M059J (cell line): ENCODE measurements at places on chromosomes 1 and 21.
A peak's percentile ranks its signal among the peaks of the same experiment; 100 is the strongest.

- DNase-seq = peak; percentile 68
These were observed 19.4 kb downstream of the PLEKHM2 start for GRCh38 chr1:15703562-15703961.

DNA sequence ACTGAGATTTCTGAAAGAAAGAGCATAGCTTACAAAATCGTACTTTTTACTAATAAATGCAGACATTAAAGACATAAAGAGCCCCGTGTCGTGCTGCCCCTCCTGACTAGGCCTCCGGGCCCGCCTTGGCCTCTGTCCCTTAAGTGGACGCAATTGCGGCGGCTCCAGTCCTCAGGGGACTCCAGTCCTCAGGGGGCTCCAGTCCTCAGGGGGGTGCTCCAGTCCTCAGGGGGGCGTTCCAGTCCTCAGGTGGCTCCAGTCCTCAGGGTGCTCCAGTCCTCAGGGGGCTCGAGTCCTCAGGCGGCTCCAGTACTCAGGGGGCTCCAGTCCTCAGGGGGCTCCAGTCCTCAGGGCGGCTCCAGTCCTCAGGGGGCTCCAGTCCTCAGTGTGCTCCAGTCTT, 10.6 kb upstream of the OR2M2 start:
- DNase-seq = no peak

- no peak for DNase-seq
These were observed 3.3 kb downstream of the ZBTB18 start for GRCh38 chr1:244054247-244054923.

- DNase-seq = no peak
These were observed 675 bp downstream of the TMCO2 start for GRCh38 chr1:40248412-40248811.
